Lower lobe of right lung (tissue), 2 donors: ENCODE measurements at places on chromosomes 12 and 14.

- DNase-seq: peak; percentile 80
Observed at GRCh38 chr14:94355191-94355794, 32.2 kb upstream of the SERPINA6 start.

- no peak for DNase-seq
Observed at GRCh38 chr12:78483767-78484315, 380.7 kb upstream of the SYT1 start.

- DNase-seq: no peak
Observed at GRCh38 chr12:112234303-112234702, 108.9 kb downstream of the TRAFD1 start.

GRCh38 chr14:35506927-35507326 is 27.0 kb upstream of the INSM2 start:
- DNase-seq: no peak

- no peak for DNase-seq
Observed at GRCh38 chr12:127542391-127542790, 724.6 kb upstream of the TMEM132C start.
